ENCODE measurements at places on chromosomes 4 and X.

GRCh38 chrX:108122748-108123147 is 31.2 kb downstream of the ATG4A start:
- DNase-seq, result no peak

DNA sequence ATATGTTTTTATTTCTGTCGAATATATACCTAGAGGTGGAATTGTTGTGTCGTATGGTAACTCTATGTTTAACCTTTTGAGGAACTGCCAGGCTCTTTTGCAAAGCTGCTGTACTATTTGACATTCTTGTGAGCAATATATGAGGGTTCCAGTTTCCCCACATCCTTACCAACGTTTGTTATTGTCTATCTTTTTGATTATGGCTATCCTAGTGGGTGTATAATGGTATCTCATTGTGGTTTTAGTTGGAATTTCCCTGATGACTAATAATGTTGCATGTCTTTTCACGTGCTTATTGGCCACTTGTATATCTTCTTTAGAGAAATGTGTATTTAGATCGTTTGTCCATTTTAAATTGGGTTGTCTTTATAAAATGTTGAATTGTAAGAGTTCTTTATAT is 24.5 kb downstream of the REPS2 start:
- DNase-seq, result no peak

GRCh38 chrX:131792356-131792749 is 230.7 kb upstream of the STK26 start:
- peak; percentile 74 for DNase-seq

DNA sequence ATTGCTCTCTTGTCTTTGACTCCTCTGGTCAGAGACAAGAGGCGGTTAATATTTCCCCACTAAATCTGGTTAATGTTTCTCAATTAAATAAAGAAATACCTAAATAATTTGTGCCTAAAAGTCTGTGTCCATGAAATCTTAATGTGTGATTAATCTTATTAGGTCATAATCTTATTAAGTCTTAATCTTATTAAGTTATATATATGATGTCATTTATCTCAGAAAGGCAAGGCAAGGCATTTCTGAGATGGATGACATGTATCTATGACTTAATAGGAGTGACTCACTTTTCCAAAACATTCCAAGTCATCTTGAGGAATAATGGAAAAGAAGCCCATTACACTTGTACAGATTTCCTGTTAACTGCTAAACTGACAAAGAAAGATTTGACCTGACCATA is 74.7 kb downstream of the TRAM1L1 start:
- DNase-seq, result no peak

DNA sequence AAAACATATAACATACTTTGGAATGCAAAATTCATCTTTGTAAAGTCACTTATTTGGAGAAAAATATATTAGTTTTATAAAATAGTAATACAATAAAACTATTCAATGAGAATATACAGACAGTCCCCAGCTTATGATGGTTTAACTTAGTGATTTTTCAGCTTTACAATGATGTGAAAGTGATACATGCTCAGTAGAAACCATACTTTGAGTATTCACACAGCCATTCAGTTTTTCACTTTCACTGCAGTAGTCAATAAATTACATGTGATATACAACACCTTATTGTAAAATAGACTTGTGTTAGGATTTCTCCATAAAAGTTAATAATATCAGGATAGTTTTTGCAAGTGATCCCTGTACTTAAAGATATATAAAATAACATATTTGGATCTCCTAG is 436.0 kb downstream of the CENPC start:
- no peak for DNase-seq

DNA sequence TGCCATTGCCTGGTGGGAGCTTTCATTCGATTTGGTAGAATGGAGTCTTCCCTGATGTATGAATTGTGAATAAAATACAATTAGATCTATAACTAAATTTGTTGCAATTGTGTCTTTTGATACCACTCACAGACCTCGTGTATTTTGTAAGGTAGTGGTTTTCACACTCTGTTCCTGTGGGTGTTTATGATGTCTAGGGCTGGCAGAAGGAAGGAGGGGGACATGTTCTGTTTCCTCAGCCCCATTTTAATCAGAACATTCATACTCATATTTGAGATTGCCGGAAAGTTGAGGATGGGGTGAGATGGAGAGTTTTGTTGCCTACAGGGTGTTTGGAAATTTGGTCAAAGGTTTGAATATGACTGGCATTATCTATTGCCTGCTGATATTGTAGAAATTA is 42.9 kb downstream of the PTTG2 start:
- DNase-seq, result no peak

GRCh38 chrX:38142610-38143009 is 78.1 kb downstream of the SRPX start:
- DNase-seq, result no peak

- DNase-seq, result no peak
Observed at GRCh38 chr4:73850261-73850970, 2.7 kb upstream of the PF4V1 start.
